ENCODE measurements at places on chromosomes 12 and 14.

DNA sequence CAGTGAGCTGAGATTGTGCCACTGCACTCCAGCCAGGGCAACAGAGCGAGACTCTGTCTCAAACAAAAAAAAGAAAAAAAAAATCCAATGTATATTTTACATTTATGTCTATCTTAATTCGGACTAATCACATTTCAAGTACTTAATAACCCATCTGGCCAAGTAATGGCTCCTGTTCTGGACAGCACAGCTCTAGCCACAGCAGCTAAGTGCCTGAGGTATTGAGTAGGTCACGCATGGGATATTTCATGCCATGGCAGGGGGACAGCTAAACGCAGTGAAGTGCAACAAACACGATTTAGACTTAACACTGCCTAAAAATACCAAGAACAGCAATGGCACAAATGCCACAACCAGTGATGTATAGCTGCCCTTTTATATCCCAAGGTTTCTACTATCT is 8.0 kb downstream of the BAZ1A start:
- no peak for DNase-seq

DNA sequence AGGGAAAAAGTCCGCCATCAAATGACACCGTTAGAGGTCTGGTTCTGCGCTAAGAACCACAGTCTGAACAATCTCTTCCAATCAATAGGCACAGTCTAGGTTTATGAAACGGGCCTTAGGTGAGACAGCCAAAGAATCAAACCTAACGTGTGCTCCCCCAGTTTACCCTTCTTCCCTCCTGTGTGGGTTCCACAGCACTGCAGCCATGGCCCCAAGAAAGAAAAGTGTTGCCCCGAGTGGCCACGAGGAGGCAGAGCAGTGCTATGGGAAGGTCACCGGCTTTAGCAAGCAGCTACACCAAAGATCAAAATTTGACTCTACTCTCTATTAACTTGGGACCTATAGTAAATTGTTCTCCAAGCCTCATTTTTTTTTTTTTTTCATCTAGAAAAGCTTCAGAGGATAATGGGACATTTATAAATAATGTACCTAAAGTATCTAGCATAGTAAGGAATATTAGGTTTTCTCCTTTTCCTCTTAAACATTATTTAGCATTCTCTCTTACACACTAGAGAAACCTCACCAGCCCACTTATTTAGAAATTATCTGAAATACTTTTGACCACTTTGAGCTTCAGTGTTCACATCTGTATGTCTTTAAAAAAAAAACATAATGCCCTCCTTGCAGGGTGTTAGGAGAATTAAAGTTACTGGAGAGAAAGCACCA is 70.2 kb upstream of the GPHB5 start:
- DNase-seq = no peak

GRCh38 chr14:101250336-101250947 is 310.9 kb upstream of the DIO3 start:
- no peak for DNase-seq

- DNase-seq = no peak
These were observed 213.4 kb downstream of the PHETA1 start for GRCh38 chr12:111155521-111155920.

GRCh38 chr14:72990171-72990570 is 36.7 kb downstream of the ZFYVE1 start:
- DNase-seq = no peak

DNA sequence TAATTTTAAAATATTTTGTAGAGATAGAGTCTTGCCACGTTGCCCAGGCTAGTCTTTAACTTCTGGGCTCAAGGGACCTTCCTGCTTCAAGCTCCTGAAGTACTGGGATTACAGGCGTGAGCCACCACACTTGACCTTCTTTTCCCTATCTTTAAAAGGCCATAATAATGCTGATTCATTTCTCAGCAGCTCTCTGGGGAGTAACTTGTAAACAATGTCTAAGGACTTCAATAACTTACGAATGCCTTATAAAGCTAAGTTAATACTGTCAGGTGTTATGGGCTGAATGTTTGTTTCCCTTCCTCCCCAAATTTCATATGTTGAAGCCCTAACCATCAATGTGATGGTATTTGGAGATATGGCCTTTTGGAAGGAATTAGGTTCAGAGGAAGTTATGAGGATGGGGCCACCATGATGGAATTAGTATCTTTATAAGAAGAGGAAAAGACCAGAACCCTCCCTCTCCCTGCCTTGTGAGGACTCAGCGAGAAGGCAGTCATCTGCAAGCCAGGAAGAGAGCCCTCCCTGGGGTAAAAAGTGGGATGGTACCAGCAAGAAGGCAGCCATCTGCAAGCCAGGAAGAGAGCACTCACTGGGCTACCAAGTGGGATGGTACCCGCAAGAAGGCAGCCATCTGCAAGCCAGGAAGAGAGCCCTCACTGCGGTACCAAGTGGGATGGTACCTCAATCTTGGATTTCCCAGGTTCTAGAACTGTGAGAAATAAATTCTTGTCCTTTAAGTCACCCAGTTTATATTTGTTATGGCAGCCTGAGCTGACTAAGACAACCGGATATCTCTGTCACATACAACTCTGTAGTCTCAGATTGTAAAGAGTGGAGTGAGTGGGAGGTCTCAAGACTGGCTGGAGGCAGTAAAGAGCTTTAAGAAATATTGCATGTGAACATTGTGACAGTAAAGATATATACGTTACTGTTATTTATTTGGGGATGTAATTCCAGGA is 16.3 kb upstream of the YBX3 start:
- DNase-seq = no peak

GRCh38 chr14:79175671-79176070 is 1005.5 kb downstream of the NRXN3 start:
- DNase-seq = no peak

GRCh38 chr12:4275870-4276301 is 2.3 kb downstream of the CCND2 start:
- no peak for DNase-seq

DNA sequence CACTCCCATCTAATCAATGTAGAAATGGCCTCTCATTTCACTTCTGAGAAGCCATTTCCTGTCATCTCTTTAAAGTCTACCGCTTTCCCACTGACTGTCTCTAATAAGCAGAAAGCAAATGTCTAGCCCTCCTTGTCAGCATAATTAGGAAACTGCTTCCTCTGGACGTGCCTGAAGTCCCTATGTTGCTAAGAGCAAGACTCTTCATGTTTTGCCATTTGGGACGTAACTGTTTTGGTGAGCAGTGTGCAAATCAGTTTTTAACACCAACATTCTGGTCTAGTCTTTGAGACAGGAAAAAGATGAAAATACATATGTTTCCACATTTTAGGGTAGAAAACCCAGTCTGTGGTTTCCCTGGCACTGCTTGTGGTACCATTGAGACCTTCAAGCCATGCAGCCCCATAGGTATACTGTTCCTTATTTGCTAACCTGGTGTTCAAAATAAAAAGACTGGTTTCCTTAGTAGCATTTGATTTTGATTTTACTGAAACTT is 22.2 kb downstream of the IFNG start:
- DNase-seq = no peak

DNA sequence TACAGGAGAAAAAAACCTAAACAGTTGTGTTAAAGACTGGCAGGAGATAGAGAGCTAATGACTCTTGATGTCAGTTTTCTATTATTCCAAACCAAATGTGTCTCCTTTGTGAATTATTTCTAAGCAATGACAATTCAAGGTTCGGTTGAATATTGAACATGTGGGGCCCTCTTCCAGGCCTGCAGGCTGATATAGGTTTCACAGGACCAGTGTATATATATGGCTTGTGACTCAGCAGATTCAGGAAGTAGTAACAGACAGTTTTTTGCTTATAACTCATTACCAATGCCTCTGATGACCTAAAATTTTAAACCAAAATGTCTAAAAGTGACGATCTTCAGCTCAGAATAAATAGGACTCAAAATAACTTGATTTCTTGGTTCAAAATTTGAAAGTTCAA is 33.7 kb upstream of the NPAS3 start:
- DNase-seq = no peak

- no peak for DNase-seq
These were observed 29.5 kb upstream of the RHOJ start for GRCh38 chr14:63174760-63175191.

- no peak for DNase-seq
These were observed 154.1 kb upstream of the FKBP4 start for GRCh38 chr12:2640709-2641108.

GRCh38 chr12:48618541-48618940 is 48.7 kb upstream of the LALBA start:
- no peak for DNase-seq

- DNase-seq = no peak
These were observed 1.8 kb upstream of the ZBTB39 start for GRCh38 chr12:57008178-57008577.

DNA sequence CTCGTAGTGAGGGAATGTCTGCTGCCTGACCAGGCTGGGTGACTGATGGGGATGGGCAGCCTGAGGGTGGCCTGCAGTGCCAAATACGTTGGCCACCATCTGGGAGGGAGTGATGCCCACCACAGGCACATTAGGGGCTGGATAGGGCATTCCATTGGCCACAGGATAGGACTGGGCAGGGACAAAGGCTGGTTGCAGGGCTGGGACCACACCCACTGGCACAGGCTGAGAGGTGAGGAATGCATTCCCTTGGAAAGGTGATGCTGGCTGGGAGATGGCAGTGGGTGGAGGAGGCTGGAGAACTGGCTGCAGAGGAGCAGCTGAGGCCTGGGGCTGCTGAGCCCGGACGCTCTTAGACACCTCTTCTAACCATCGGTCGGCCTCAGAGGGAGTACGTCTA is 39.5 kb downstream of the PAPLN start:
- DNase-seq = no peak

- DNase-seq = no peak
These were observed 206.0 kb upstream of the PLEKHG7 start for GRCh38 chr12:92496790-92497189.

- DNase-seq = no peak
These were observed 96.3 kb upstream of the EVL start for GRCh38 chr14:99968941-99969340.

Measured in cortex of kidney (tissue), 1 donor.